Skeletal muscle cell (primary cell): ENCODE measurements at places on chromosomes 4 and X.

GRCh38 chr4:6336166-6336565 lies 66.5 kb downstream of the WFS1 start:
- DNase-seq: no peak

DNA sequence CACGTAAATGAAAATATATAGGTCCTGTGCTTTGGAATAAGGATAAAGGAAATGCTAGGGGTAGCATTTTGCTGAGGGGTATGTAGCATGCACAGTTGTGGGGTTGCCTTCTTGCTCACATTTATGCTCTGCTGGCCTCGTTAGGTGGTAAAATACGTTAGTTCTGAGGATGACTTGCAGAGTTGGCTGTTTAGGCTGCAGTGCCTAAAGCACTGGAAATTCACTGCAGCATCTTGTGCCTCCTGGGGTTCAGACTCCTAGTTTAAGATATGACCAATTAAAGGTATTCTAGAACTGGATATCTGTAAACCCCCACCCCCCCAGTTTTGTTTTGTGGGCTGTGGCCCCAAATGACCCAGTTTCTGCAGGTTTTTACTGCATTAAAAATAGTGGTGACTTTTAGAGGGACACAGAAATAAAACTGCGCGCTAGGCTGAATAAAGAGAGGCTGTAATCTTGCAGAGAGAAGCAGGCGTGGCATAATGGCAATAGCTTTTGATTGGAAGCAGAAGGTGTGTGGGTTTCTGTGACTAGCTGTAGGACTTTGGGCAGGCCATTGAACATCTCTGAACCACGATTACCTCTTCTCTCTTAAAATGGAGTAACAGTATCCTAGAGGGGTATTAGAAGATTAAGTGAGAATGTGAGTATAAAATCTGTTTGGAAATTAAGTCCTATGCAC lies 79.3 kb downstream of the REPS2 start:
- no peak for DNase-seq

- DNase-seq: no peak
Observed at GRCh38 chrX:154804261-154804956, 876 bp downstream of the MPP1 start.

GRCh38 chr4:81538716-81539427 lies 67.2 kb upstream of the RASGEF1B start:
- DNase-seq: no peak

DNA sequence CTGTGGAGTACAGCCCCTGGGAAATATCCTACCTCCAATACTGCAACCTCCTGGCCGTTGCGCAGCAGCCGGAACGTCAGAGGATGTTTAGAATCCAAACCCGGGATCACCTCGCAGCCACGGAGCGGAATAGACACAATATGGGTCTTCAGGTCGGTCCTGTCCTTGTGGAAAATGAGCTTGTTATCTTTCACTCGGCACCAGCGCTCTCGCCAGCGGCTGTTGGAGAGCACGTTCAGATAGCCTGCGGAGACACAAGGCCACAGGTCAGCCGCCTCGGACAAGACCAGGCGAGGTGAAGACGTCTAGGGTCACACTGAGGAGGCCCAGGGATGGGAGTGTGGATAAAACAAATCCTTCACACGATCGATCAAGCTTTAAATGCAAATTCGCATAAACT lies 139.3 kb downstream of the AFAP1 start:
- DNase-seq: no peak

DNA sequence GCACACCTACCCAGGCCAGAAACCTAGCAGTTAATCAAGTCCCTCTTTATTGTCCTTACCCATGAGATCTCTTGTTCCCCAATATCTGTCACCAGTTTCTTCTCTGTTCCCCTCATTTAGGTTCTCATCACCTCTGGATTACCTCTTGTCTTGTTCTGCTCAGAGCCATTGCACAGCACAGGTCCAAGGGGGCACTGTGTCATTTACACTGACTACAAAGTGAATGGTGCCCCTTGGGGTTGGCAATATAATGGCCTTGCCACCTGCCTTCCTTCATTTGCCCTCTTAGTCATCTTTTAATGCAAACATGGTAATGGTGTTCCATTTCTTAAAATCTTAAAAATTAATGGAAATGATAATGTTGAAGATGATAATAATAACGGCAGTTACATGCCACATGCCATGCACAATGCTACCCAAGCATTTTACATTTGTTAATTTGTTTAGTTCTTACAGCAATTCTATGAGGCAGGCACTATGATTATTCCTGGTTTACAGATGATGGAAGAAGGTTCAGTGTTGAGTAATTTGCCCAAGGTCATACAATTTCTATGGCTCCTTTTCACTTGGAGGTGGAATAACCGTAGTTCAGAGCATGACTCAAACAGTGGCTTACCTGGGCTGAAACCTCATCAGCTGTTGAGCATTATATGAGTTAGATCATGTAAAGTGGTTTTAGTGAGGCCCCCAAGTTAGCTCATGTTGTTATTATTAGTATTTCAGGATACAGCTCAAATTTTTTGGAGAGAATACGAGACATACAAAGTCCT lies 117.9 kb downstream of the RASL11B start:
- DNase-seq: no peak

DNA sequence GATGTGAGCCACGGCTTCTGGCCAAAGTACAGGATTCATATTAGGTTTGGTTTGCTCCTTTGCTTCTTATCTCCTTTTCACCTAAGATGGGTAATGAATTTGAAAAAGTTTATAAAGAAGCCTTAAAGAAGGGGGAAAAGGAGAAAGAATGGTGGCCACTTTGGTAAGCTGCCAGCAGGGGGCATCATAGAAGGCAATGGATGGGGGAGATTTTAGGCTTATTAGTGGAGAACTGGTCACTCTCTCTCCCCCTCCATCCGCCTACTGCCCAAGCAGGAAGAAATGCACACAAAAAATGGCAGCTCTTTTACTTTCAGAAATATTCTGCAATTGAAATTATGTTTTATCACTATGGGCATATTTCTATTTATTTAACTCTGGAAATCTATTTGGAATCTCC lies 32.0 kb downstream of the SPARCL1 start:
- no peak for DNase-seq

GRCh38 chr4:6749340-6750171 lies 33.0 kb upstream of the KIAA0232 start:
- DNase-seq: no peak

- DNase-seq: no peak
Observed at GRCh38 chr4:13349096-13349495, 135.0 kb downstream of the RAB28 start.

GRCh38 chr4:78756776-78757175 lies 19.4 kb upstream of the BMP2K start:
- no peak for DNase-seq

DNA sequence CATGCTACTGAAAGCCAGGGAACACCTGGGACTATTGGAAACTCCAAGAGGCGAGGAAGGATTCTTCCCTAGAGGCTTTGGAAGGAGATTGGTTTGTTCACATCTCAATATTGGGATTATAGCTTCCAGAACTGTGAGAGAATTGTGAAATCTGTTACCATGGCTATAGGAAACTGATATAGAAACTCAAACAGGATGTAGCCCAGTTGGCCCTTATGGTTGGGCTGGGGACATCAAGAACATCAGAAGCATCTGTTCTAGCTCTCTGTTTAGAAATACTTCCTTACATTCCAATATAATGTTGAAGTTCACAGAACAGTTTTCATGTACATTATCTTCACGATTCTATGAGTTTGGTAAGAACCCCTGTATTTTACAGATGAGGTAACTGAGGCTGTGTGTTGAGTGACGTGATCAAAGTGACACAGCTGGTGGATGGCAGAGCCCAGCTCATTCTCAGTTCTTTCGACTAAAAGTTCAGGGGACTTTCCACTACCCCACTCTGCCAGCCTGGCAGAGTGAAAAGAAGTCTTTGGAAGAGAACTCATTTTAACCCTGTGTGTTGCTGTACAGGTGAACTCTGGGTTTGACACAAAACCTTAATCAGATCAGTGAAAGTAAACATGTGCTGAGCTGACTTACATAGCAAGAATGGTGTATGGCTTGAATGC lies 183.0 kb downstream of the GBA3 start:
- DNase-seq: no peak

DNA sequence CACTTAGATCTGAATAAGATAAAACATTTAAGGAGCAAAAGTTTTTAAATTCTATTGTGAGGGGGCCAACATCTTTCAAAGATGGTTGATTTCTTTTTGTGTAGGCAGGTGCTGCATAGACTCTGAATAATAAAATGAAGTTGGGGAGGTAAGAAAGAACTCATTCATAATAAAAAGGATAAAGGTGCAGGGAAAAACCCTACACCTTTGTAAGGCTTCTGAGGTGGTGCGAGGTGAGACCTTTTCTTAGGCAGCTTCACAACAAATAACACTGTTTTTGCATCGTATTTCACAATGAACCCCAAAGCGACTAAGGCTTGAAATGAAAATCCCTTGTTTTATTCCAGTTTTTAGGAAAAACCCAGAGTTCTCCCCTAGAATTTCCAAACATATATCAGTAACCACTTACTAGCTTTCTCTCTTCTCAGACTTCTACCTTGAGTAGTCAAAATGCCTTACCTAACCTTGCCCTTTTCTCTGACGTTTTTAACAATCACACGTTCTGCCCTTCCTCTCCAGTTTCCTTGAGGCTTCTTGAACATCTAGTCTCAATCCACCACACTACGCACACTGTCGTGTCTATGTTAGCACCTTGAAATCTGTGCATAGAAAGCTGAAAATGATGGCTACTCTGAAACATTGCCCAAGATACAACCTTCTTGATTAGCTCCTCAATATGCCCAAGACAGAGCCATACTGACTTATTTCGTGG lies 30.2 kb downstream of the MAML3 start:
- no peak for DNase-seq

DNA sequence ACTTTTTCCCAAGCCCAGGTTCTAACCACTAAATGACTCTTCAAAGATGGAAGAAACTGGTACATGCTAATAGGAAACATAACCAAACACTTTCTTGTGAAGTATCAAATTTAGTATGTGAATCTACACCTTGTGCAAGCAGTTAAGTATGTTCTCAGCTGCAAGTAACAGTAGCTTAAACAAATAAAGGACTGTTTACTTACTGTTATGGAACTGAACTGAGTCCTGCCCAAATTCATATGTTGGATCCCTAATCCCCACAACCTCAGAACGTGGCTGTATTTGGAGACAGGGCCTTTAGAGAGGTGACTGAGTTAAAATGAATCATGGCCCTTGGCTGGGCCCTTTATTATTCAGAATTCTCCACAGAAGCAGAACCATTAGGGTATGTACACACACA lies 178.7 kb downstream of the KDR start:
- DNase-seq: no peak

DNA sequence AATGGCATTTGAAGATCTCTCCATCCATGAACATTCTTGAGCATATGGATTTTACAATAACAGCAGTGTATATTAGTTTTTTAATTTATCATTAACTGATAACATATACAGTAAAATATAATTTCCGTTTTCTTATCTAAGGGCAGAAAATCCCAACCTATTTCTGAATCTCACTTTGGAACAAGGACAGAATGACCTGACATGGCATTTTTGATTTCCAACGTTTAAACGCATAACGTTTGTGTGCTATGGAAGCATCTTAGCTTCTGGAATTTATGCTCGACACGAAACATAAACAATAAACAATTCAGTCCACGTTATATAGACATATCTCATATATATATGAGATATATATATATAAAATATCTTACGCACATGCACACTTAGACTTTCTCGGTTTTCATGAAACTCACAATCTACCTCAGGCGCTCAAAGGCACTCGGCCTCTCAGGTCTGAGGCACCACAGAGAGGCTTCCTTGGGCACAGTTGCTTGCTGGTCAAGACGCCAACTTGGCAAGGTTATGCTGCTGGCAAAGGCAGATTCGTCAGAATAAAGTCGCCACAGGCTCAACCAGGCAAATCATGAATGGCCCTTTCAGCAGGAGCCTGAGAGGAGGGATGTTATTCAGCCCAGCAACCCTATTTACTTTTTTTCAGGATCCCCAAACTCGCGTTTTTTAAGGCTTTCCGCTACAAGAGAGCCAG lies 1.0 kb upstream of the UGT8 start:
- DNase-seq: no peak

- no peak for DNase-seq
Observed at GRCh38 chr4:159347813-159348212, 244.9 kb downstream of the RAPGEF2 start.

DNA sequence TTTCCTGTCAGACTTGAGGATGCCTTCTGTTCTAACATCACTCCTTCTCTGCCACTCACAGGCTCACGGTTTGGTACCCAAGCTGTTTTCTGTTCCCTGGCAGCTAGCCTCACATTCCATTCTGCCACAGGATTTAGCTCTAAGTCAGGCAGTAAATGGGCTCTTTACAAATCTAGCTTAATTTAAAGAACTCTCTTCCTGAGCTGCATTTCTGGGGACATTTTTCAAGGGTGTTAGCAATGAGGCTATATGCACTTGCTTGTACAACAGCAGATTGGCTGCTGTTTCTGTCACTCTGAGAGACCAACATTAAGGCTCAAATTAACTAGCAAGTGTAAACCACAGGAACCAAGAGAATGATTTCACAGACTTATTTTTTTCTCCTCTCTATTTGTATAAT lies 337.8 kb upstream of the NOCT start:
- DNase-seq: no peak

DNA sequence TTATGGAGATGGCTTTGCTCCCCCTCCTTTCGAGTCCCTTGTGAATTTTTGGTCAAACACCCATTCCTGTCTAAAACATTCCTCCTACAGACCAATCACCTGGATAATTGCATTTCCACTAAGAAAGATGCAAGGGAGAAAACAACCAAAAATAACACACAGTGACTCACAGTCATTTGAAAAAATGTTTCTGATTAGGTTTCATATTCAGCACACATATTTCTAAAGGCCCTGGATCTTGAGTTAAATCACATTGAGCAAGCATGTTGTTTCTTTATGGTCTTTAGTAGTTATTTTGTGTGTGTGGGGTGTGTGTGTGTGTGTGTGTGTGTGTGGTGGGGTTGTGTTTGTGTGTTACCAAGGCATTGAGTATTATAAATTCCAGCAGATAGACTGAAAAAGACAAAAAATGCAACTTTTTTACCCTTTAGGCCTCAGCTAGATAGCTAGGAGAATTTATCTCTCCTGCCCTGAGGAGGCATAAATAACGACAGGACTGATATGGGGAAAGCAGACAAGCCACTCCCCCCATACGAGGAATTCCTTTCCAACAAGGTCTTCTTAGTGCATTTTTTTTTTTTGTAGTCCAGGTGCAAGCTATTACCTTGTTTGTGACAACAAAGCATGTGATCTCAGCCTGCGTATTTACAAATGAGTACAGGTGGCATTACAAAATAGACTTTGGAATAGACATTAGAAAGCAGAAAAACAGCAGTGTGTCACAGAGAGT lies 265.4 kb upstream of the ADGRL3 start:
- no peak for DNase-seq

DNA sequence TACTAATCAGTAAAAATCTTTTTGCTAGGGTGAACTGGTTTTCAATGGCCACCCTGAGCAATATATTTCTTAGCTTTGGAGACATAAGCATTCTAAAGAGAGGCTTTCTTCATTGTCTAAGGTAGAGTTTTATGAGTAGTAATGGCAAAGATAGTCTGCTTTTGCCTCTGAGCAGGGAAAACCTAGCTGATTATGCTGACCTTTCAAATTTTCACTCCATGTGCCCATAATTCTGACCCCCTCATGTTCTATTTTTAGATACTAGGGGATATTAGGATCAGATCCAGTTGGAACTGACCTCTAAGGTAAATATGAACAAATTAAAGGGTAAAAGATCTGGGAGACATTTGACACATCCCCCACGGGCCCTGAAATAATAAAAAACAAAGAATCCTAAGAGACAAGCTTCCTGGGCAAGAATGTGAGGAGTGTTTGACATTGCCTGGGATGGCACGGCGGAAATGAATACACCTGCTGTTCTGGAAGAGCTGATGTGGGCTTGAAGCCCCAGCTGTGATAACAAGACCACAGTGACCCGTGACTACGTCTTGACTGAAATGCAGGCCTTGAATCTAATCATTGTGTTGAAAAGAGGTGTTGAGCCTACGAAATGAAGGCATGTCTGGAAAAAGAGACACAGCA lies 392.1 kb upstream of the FRG1 start:
- DNase-seq: no peak
